ENCODE measurements at places on chromosomes 3 and 15.

DNA sequence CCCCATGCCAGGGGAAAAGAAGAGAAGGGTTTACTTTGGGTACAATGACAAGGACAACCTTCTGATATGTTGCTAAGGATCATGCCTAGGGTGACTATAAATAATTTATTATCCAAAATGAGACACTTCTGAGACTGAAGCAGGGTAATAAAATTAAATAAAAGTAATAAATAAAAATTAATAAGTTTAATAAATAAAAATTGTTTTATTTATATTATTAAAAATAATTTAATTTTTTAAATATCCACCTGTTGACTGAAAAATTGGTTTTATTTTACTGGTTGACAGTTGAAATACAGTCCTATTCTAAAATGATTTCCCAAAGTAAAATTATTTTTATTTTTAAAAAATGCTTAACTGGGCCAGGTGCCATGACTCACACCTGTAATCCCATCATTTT, 102.0 kb downstream of the FHIT start:
- DNase-seq: no peak

- no peak for DNase-seq
Observed at GRCh38 chr15:28994142-28994830, 108.5 kb downstream of the APBA2 start.

GRCh38 chr3:23654571-23654970, 151.2 kb upstream of the UBE2E1 start:
- DNase-seq: no peak

DNA sequence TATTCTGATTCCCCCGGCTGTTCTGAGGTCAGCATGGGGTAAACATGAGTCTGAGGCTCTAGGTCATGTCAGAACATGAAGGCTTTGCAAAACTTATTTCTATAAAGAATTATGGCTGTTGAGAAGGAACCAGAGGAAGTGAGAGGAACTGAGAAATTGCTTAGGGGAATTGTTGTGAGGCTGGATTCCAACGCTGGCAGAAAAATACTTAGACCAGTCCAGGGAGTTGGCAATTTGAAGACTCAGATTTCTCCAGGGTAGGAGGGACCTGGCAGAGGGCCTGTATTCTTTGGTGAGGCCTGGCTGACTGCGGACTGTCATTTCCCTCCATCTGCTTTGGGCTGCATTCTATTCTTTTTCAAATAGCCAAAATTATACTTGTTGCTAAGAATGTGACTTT, 155.5 kb downstream of the PLD1 start:
- no peak for DNase-seq

DNA sequence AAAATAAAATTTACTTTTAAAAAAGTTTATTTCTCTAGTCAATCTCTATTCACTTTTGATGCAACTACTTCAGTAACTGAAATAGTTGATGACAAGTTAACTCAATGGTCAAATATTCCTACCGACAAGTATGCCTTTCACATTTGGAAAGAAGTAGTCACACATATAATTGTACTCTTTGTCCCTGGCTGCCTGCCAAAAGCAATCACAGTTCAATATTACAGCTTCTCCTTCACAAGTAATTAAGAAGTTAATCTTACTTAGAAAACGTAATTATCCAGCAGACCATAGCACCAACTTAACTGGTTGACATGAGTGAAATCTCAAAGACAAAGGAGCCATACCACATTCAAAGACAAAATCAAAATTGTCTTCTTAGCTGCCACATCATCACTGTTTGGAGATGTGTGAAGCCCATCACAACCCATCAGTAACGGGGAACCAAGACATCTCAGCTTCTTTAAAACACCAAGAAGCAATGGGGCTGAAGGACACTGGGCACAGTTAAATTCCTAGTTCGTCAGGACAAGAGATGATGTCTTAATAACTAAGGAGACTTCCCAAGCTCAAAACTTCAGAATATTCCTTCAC, 86.1 kb downstream of the PLCH1 start:
- no peak for DNase-seq

- no peak for DNase-seq
Observed at GRCh38 chr15:85618956-85619491, 175.7 kb downstream of the KLHL25 start.

DNA sequence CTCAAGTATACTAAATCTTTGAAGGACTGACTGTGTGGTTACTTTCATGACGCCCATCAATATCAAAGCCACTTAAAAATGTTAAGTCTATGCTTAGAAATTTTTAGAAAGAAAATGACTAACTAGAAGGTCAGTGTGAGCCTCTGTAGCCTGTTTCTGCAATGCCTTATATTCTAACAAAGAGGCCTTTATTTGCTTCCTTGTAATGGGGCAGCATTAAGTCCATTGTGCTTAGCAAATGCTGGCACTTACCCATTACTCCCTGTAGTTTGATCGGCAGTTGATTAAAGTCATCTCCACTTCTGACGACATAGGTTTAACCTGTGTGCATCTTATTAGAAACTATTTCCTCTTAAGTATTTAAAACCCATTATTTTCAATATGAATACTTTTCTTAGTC, 91.6 kb upstream of the FAM98B start:
- DNase-seq: no peak
